ENCODE measurements at places on chromosomes 13 and 19. TPM values are rescaled to one million over a fixed set of nuclear protein-coding genes. Genes with fewer than 3 reads are reported as not detected.

MYH14 gene
- total RNA-seq, result 1.5 TPM

HIF3A gene
- 212 TPM for total RNA-seq

DNA sequence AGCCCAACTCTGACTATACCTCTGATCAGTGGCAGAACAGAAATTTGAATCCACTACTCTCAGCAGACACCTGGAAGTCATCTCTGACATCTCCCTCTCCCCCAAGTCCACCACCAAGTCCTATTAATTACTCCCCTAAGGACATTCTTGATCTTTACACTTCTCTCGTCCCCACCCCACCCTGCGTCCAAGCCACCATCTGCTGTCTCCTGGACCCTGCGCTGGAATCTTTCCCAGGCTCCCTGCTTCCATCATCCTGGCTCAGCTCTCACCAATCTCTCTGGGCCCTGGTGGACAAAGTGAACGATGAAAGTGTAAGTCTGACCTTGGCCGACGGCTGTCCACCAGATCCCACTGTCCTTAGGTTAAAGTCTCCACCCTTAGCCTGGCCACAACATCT is 145.6 kb upstream of the GJB6 start:
- no peak for DNase-seq

DNA sequence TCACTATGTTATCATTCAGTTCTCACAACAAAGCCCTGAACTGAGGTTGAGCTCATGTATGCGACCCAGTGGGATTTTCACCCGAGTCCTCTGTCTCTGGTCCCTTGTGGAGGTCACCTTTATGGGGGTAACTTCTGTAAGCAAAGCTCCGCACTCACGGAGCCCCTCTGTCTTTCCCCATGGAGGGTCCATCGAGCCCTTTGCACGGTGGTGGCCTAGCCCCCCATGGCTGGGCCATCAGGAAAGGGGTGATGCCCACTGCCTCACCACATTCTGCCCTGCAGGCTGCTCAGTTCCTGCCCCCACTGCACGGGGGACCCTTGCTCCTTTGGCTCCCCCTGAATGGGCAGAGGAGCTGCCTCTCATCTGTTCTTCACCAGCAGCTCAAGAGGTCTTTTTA is 39.6 kb downstream of the CHST8 start:
- no peak for DNase-seq

STRN4 gene
- 55.1 TPM for total RNA-seq

DNA sequence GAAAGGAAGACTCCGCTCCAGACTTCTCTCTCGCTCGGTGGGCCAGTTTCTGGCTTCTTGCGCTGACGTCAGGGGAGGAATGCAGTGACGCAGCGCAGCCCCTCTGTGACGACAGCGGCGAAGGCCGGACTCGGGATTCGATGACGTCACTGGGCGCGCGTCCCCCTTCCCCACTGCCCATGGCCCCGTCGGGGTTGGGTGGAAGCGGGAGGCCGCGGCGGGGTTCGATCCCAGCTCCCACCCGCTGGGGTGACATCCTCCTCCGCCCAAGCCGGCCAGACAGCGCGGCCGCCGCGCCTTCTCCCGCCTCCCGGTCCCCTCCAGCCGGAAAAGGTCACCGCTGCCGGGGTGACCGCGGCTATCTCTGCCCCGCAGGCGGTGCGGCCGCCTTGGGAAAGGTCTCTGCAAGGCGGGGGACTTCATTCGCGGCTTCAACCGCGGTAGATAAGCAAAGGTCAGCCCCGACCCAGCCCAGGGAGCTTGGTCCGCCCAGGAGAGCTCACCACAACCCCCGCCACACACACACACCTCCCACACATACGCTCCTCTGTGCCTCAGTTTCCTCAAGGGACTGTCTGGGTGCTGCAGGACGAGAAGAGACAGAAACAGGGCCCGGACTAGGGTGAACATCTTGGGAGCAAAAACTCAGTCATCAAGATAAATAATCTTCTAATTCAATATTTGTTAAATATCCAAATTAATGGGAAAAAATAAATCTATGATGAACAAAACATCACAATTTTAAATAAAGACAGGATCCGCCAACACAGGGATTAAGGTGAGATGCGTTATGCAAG is 844 bp upstream of the RFX1 start:
- no peak for DNase-seq

- DNase-seq, result no peak
Observed at GRCh38 chr13:27133889-27134288, 37.7 kb downstream of the USP12 start.

GRCh38 chr19:14472202-14472938 is 2.8 kb downstream of the PTGER1 start:
- DNase-seq, result peak; percentile 80

ADM5 gene
- 1.5 TPM for total RNA-seq

VMAC gene
- 5.9 TPM for total RNA-seq

ICAM4 gene
- not detected for total RNA-seq

DNA sequence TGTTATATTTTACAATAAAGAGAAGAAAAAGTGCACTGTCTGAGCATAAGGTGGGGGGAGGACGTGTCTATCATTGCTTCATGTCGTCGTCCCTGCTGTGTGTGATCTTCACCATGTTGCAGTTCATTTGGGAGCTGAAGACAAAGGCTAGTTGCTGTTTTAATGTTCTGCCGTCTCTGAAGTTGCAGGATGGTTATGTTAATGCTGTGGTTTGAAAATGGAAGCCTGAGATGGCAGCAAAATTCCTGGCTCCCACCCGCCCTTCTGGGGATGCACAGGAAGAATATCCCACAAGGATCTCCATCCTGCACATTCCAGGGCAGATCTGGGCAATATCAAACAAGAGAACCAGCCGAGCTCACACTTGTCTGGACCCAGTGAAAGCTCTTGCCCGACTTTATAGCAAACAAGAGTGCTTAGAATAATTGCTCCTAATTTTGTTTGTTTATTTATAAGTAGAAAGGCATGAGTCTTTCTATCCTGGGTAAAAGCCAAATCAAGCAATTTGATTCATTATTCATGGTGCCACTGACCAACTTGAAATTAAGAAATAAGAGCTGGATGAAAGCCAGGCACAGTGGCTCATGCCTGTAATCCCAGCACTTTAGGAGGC is 110.3 kb upstream of the ABCC4 start:
- no peak for DNase-seq

DNA sequence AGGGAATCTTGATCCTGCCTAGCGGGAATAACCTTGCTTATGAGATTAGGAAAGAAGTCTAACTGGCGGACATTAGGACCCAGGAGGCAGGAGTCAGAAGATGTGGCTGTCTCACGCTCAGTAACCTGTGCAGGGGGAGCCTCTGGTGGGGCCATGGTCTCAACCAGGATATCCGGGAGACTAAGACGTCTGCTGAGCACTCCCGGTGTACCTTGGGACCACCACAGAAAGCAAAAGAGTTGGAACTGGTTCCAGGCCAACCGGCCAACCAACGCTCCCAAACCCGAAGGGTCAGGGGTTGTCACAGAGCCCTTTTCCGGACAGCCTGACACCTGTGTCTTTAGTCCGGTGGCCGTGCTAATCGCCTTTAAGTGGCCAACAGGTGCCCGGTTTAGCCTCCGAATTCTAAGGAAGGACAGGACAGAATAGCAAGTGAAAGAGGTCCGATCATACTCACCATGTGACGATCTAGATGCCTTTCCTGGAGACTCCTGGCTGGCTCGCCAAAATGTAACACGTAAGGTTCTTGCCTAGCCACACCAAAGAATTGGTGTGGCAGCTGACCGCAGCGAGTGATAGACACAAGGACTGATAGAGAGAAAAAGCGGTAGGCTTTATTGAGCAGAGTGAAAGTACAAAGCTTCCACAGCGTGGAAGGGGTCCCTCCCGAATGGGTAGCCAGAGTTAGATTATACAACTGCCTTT is 103.9 kb upstream of the DIAPH3 start:
- no peak for DNase-seq

DNA sequence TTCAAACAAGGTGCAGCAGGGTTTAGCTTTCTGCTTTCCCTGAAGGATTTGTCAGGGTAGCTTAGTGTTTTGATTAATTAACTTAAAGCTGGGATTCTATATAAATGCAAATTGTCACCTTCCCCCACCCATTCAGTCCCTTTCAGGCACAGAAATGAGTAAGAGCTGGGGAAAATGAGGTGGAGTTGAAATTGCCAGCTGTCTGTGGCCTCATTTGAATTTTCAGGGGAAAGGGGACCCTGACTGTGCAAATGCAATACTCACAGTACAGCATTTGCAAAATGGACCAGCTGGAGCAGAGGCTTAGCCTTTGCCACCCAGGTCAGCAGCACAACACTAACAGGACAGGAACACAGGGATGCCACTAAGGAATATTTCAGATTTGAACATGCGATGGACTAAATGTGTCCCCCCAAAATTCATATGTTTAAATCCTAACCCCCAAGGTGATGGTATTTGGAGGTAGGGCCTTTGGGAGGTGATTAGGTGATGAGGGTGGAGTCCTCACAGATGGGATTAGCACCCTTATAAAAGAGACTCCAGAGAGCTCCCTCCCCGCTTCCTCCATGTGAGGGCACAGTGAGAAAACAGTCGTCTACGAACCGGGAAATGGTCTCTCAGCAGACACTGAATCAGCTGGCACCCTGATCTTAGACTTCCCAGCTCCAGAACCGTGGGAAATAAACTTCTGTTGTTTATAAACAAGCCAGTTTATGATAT is 59.5 kb upstream of the CYSLTR2 start:
- DNase-seq, result no peak

DNA sequence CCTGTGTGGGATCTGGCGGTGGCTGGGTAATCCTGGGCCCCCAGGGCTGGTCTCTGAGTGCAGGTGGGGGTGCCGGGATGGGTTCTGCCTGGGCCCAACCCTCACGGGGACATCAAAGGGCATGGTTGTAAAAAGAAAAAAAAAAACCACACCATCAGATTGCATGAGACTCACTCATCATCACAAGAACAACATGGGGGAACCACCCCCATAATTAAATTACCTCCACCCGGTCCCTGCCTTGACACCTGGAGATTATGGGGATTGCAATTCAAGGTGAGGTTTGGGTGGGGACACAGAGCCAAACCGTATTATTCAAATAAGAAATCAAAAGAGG is 14.3 kb downstream of the C1QTNF9 start:
- DNase-seq, result no peak

DNA sequence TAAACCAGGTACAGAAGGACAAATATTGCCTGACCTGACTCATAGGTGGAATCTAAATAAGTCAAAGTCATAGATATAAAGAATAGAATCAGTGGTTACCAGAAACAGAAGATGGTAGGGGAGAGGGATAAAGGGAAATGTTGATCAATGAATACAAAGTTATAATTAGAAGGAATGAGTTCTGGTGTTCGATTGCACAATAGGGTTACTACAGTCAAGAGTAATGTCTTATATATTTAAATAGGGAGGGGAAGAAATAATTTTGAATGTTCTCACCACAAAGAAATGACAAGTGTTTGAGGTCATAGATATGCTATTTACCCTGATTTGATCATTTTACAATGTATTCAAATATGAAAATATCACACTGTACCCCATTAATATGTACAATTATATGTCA is 1541.2 kb downstream of the SLITRK1 start:
- DNase-seq, result no peak

ZNF132 gene
- total RNA-seq, result 5.4 TPM

DNA sequence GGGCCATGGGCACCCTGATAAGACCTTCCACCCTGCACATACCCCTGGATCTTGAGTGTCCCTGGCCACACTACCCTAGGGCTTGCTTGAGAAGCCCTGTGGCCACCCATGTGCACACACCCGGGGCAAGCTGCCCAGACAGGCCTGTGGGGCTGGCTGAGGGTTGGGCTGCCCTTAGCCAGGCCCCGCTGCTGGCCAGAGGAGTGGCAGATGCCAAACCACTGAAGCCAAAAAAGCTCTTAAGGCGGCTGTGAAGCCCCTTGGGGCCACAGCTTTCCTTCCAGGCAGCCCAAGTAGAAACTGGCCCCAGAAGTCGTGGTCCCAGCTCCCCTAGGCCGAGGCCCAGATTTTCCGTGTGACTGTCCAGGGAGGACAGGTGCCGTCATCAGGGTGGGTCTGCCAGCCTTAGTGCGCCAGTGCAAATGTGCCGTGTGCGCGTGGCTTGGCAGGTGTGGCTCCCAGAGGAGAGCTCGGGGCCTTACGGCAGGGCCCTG is 14.8 kb downstream of the CEBPG start:
- no peak for DNase-seq

ADGRL1 gene
- 2.4 TPM for total RNA-seq

- no peak for DNase-seq
Observed at GRCh38 chr13:79522583-79522982, 41.6 kb downstream of the NDFIP2 start.

- no peak for DNase-seq
Observed at GRCh38 chr19:15936950-15937349, 2.6 kb upstream of the CYP4F11 start.

Data from uterus (tissue), 4 donors.